ENCODE measurements at places on chromosomes 3 and 15. TPM values are rescaled to one million over a fixed set of nuclear protein-coding genes. Genes with fewer than 3 reads are reported as not detected.

DNA sequence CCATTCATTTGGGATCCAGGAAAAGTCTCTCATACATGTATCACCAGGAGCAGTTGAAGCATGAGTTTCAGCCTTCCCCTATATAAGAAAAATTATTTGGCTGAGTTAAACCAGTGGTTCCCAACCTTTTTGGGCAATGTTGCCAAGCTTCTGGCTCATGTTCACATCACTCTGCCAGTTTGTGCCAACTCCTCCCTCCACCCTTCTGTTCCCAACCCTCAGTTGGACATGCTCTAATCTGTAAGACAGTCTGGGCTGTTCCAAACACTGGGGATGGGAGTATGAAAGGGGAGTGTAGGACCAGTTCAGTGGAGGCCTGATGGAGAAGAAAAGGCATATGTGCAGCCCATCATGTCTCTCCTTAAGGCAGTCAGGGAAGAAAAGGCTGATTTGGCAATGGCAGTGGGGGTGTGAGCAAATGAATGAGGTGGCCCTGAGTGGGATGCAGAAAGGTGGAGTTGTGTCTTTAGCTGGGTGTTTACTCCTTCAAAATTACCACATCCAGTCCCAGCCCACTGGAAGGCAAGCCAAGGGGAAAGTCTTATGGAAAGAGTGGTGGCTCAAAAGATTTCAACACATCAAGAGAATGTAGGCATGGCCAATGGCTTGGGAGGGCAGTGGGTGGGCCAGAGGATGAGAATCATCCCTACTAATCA lies 32.0 kb upstream of the PRICKLE2 start:
- H3K4me3 ChIP-seq: no peak overlapping the region
- no peak overlapping the region for H3K27ac ChIP-seq

GRCh38 chr3:178073366-178073765 lies 462.9 kb upstream of the KCNMB2 start:
- peaks cover 19% of the 10 kb centered on the region for H3K4me1 ChIP-seq
- no peak for DNase-seq
- H3K36me3 ChIP-seq: no peaks in the 10 kb centered on the region
- no peak overlapping the region for H3K4me3 ChIP-seq
- H3K27ac ChIP-seq: no peak overlapping the region
- no peaks in the 10 kb centered on the region for H3K27me3 ChIP-seq

DNA sequence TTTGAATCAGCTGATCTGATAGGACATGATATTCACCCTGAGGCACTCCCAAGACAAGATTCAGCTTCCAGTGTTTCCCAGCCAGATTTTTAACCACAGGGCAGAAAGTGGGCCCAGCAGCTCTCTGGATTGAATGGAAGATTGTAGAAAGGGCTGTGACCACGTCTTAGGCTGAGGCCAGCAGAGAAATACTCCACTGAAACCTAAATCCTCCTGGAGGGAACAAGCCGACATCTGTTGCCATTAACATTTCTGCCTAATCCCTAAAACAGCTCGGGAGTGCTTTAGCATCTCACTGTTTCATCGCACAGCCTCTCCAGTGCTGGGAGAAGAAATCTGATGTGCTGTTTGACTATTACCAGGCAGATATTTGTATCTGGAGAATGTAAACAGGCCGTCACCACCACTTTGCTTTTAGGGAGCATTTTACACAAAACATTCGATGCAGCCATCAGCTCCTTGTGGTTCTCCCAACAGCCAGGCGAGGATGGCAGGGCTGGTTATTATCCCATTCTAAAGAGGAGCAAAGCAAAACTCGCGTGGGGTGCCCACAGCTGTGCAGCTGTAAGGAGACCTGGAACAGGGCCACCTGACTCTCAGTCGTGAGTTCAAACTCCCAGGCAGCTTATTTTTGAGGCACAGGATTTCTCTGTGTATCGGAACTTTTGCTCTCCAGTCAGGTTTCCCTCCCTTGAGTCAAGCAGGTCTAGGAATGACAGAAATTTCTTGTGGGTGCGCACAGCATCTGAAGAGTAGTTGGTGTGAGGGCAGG lies 117.4 kb downstream of the LIPC start:
- no peaks in the 10 kb centered on the region for H3K27me3 ChIP-seq
- no peak overlapping the region for H3K4me3 ChIP-seq
- no peaks in the 10 kb centered on the region for H3K36me3 ChIP-seq
- peak overlapping the region; percentile 74 for H3K27ac ChIP-seq
- H3K4me1 ChIP-seq: peaks cover 56% of the 10 kb centered on the region

- H3K4me3 ChIP-seq: no peak overlapping the region
- peaks cover 11% of the 10 kb centered on the region for H3K27me3 ChIP-seq
- no peak overlapping the region for H3K27ac ChIP-seq
Observed at GRCh38 chr3:135558906-135559305, 406.6 kb upstream of the PPP2R3A start.

GRCh38 chr3:8445861-8446260 lies 55.8 kb upstream of the LMCD1 start:
- peak overlapping the region; percentile 80 for H3K27ac ChIP-seq
- H3K4me1 ChIP-seq: peaks cover 46% of the 10 kb centered on the region
- no peak for DNase-seq
- H3K36me3 ChIP-seq: no peaks in the 10 kb centered on the region
- H3K4me3 ChIP-seq: no peak overlapping the region
- no peaks in the 10 kb centered on the region for H3K27me3 ChIP-seq

GRCh38 chr15:40958723-40959122 lies 5.5 kb downstream of the CHAC1 start:
- no peak overlapping the region for H3K27ac ChIP-seq
- no peaks in the 10 kb centered on the region for H3K36me3 ChIP-seq
- peaks cover 40% of the 10 kb centered on the region for H3K4me1 ChIP-seq
- no peak for DNase-seq
- H3K27me3 ChIP-seq: no peaks in the 10 kb centered on the region

DNA sequence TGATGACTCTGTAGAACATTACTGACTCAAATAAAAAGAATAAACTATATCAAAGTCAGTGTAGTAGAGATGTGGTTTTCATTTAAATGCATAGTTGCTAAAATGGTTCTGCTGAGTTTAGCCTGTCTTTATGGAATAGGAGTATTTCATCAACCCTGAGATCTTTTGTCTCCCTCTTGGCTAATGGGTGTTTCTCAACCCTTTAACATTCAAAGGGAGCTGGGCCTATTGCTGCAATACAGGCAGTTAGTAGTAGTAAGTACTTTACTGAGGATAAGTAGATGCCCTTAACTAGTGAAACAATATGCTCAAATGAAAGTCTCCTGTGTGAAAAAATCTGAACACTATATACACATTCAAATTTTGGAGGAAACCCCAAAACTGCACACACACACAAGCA lies 184.7 kb upstream of the TTC14 start:
- H3K27ac ChIP-seq: no peak overlapping the region
- no peaks in the 10 kb centered on the region for H3K4me1 ChIP-seq
- H3K27me3 ChIP-seq: no peaks in the 10 kb centered on the region
- no peak overlapping the region for H3K4me3 ChIP-seq
- no peaks in the 10 kb centered on the region for H3K36me3 ChIP-seq
- no peak for DNase-seq

DNA sequence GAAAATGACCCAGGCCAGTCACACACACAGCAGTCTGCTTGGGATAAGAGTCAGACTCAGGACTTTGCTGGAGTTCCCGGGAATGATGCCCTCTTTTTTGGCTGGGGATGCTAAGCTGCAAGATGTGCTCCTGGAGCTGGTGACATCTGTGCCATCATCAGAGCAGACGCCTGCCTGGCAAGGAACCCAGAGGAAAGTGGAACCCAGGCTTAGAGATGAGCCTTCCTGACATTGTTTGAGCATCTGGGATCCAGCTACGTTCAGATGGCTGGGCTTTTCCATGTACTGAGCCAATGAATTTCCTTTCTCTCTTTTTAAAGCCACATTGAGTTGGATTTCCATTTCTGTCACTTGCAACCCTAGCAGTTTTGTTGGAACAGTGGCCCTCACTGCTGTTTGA lies 53.3 kb downstream of the EBLN2 start:
- no peak overlapping the region for H3K27ac ChIP-seq
- H3K4me1 ChIP-seq: peaks cover 6% of the 10 kb centered on the region
- no peak overlapping the region for H3K4me3 ChIP-seq
- H3K36me3 ChIP-seq: no peaks in the 10 kb centered on the region

SOX2 gene
- total RNA-seq: 0.16 TPM

DNA sequence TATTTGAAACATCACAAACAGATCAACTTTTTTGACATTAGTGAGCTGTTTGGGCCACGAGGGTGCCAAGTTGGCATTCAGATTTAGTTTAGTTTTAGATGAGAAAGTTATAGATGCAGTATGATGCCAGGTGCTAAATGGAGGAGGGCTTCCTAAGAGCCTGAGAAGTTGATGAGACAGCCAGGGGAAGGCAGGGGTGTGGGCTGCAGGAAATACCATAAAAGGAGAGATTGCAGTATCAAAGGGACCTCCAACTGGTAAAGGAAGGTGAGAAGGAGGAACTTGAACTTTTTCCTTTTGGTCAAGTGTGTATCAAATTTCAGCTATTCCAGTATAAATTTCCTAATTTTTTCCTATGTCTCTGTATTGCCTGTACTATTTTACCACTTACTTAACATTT lies 2.0 kb upstream of the TNIK start:
- peaks cover 13% of the 10 kb centered on the region for H3K27me3 ChIP-seq
- H3K27ac ChIP-seq: no peak overlapping the region
- no peak for DNase-seq
- peaks cover 44% of the 10 kb centered on the region for H3K4me1 ChIP-seq
- H3K36me3 ChIP-seq: no peaks in the 10 kb centered on the region

LRTM1 gene
- not detected for total RNA-seq

DNA sequence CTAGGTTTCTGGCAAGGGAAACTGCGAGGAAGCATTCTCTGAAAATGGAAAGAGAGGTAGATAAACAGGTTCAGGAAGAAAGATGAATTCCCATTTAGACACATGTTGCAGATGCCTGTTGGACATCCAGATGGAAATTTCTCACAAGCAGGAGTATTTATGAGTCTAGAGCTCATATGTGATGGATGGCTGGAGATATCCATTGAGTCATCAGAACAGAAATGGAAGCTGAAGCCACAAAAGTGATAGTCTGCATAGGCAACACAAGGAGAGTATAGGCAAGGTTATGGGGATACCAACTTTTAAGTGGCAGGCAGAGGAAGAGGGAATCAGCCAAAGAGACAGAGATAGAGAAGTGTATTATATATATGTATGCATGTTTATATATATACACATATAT lies 6.3 kb upstream of the RAMAC start:
- no peaks in the 10 kb centered on the region for H3K4me1 ChIP-seq
- H3K36me3 ChIP-seq: no peaks in the 10 kb centered on the region
- H3K4me3 ChIP-seq: no peak overlapping the region
- DNase-seq: no peak

DNA sequence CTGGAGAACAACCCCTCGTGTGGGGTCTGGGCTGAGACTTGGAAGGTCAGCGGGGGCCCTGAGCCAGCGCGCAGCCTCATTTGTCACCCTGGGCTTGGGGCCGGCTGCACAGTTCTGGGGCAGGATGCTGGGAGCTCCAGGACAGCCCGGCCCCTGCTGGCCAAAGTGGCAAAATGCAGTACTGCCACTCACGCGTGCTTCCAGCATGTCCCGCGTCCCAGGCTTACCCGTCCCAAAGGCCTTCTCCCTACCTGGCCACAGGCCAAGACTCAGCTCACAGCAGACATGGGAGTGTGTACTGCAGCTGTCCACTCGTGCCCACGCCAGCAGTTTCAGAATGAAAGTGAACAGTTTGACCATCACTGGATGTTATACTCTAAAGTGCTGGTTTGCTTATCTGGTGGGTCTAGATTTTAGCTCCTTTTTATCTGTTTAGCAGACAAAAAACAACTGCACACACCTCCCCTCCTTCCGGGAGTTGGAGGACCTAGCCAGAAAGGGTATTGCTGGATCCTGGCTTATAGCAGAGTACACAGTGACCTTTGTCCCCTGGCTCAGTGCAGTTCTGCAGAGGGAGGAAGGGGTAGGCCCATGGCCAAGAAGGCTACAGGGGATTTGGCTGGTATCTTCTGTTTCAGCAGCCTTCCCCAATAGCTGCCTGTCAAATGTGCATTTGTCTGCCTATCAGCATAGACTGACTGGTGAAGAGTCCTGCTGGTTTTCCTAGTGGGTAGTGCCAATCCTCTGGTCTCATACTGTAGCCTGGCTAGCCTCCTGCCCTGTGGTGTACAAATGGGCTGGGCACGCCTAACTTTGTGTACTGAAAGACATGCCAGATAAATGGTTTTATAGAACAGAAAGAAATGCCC lies 23.2 kb upstream of the IP6K2 start:
- no peaks in the 10 kb centered on the region for H3K27me3 ChIP-seq
- H3K4me1 ChIP-seq: peaks cover 59% of the 10 kb centered on the region
- no peaks in the 10 kb centered on the region for H3K36me3 ChIP-seq
- peak; percentile 94 for DNase-seq
- peak overlapping the region; percentile 48 for H3K4me3 ChIP-seq

CXCR6 gene
- 0.33 TPM for total RNA-seq

Data from left ventricle myocardium inferior (tissue), 1 donor.